Gastrocnemius medialis (tissue), 4 donors: ENCODE measurements at places on chromosomes 5 and 9. TPM values are rescaled to one million over a fixed set of nuclear protein-coding genes. Genes with fewer than 3 reads are reported as not detected.

The ORM1 gene
- total RNA-seq: not detected

DNA sequence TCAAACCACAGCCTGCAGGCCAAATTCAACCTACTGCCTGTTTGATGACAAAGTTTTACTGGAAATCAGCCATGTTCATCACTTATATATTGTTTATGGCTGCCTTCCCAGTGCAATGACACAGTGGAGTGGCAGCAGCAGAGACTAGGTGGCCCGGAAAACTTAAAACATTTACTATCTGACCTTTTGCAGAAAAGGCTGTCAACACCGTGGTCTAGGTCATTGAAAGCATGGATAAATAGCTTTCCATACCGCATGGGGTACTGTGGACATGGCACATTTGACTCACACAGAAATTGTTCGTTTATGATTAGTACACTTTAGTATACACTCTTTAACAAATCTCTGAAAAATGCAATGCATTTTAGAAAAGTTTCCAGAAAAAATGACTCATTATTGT, 298.3 kb upstream of the EFNA5 start:
- DNase-seq: no peak

GRCh38 chr5:167460449-167461020, 830.9 kb upstream of the WWC1 start:
- no peak for DNase-seq

DNA sequence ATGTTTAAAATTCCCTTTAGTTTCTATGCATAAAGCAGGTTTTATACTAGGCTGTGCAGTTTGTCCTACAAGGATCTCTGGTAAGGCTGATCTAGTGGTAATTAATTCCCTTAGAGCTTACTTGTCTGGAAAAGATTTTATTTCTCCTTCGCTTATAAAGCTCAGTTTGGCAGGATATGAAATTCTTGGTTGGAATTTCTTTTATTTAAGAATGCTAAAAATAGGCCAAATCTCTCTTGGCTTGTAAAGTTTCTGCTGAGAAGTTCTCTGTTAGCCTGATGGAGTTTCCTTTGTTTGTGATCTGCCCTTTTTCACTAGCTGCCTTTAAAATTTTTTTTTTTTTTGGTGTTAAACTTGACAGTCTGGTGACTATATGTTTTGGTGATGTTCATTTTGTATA, 237.1 kb upstream of the TLE4 start:
- DNase-seq: no peak

- peak; percentile 5 for DNase-seq
Observed at GRCh38 chr5:108642170-108642906, 105.4 kb upstream of the FER start.

DNA sequence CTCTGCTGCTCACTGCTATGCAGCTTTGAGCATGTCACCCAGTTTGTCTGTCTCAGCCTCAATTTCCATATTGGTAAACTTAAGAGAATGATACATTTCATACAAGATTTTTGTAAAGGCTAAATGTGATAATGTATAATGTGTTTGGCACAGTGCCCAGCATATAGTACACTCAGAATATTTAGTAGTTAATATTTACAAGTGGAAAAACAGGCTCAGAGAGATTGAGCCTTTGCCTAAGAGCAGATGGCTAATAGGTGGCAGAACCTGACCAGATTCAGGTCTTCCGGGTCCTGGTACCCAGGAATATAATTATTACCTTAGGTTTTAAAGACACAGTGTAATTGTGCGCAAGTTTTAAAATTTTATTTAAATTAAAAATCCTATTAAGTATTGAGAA, 46.8 kb upstream of the KIAA1958 start:
- DNase-seq: no peak
